ENCODE measurements at places on chromosomes 4 and X.
A peak's percentile ranks its signal among the peaks of the same experiment; 100 is the strongest.

DNA sequence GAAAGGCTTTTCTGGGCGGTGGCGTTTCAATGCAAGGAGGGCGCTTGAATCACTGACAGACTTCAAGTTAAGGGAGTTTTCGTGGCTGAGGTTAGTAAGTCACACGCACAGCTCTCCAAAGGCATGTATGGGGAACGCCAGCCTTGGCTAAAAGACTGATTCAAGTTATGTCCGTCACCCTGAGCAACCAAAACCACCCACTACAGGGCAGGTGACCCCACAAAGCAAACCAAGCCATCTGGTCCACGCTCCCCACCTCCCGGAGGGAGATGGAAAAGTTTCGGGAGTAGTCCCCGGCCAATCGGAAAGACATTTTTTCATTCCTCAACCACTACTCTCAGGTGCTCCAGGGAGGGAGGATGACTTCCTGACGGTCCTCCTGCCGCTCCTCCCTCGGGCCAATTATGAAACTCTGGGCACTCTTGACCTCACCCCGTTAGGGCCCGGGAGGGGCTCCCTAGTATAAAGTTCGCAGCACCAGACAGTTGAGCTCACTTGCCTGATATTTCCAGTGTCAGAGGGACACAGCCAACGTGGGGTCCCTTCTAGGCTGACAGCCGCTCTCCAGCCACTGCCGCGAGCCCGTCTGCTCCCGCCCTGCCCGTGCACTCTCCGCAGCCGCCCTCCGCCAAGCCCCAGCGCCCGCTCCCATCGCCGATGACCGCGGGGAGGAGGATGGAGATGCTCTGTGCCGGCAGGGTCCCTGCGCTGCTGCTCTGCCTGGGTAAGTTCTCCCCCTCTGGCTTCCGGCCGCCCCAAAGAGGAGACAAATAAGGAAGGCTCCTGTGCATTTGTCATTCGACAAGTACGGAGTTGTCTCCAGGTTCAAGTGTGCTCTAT, at the start of gene EREG:
EREG (plus strand) TSS at position 494 of the 840 bp plus-strand sequence; CDS start at position 658, 164 bp downstream.
- DNase-seq = peak; percentile 68

- peak; percentile 69 for DNase-seq
Observed at GRCh38 chr4:89836897-89837384, at the start of gene SNCA. Gene SNCA, minus strand, starts transcription at chr4:89837161. Its CDS starts 1,494 bp downstream, at chr4:89835667.

GRCh38 chr4:124437853-124438495, 274.6 kb downstream of the ANKRD50 start:
- DNase-seq = no peak

DNA sequence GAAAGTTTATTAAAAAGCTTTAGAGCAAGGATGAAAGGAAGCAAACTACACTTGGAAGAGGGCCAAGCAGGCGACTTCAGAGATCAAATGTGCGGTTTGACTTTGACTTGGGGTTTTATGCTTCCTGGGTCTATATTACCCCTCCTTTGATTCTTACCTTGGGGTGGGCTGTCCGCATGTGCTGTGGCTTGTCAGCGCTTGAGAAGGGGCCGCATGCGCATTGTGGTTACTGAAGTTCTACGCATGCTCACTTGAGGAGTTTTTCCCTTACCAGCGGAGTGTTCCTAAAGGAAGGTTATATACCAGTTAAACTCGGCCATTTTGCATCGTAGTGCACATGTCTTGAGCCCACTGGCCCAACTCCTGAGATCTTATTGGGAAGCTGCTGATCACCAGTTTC, 9.9 kb downstream of the ZNF157 start:
- no peak for DNase-seq

GRCh38 chr4:81482326-81482725, 10.6 kb upstream of the RASGEF1B start:
- no peak for DNase-seq

GRCh38 chr4:19346636-19347035, 905.1 kb upstream of the SLIT2 start:
- no peak for DNase-seq

DNA sequence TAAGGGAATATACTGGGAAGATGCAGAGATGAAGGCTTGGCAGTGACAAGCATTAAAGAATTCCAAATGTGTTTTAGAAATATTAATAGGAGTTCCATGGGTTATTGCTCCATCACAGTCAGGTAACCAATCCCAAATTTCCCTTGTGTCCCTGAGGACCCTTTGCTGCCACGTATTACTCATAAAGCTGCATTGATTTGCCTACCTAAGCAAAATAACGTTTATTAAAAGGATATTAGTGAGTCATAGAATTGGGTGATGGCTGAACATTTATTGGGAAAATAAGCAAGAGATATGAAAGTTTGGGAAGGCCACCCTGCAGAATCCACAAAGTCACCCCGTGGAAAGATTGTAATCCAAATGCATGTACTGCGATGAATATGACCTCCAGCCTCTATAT, 782.1 kb downstream of the RAPGEF2 start:
- no peak for DNase-seq

DNA sequence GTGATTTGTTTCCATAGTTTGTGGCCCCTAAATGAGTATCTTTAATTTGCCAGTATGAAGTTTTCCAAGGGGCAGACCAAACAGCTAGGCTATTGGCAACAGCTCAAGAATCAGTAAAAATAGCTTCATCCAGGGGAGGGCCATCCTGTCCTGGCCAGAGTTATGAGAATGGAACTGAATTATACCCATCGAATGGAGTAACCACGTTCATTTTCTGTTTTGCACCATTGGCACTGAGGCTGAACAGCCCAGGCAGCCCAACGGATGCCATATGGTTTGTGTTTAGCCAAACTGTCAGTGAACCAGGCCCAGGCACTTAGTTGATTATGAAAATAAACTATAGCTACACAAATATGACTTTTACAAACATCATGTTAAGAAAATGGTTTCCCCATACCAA, 17.7 kb upstream of the ASB5 start:
- DNase-seq = peak; percentile 79

DNA sequence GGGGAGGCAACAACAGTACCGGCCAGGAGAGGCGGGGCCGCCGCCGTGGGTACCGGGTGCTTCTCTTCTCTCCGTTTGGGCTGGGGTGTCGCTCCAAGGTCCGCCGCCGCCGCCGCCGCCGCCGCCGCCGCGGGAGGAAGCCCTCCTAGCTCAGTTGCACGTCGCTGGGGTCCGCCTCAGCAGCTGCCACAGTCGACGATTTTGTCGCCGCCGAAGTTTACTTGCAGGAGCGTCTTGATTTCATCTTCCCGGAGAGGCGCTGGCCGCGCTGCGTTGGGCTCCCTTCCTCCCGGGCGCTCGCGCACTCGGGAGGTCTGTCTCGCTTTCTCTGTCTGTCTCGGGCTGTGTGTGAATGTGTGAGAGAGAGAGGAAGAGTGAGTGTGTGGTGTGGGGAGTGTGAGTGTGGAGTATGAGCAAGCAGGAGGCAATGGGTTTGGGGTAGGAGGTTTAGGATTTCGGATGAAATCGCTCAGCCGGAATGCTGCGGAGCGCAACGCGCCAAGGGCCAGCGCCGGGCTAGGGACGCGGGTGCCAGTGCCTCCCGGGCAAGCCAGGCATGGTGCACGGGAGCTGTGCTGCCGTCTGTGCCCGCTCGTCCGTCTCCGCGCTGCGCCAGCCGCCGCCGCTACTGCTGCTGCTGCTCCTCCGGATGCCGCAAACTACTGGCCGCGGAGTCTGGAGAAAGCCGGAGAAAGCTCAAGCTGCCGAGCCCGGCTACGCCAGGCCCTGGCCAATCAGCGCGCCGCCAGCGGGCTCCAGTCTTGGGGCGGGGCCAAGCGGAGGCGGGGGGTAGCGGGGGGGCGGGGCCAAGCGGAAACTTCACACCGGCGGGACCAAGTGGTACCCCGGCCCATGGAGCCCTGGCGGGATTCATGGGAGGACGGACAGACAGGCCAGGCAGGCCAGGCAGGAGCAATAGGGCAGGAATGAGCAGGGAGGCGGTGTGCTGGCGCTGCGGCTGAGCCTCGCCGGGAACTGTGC, at the start of gene PCDH19:
PCDH19 (minus strand) TSS at position 664 of the 981 bp plus-strand sequence. CDS start 1,676 bp downstream, outside the sequence.
- DNase-seq = peak; percentile 37

DNA sequence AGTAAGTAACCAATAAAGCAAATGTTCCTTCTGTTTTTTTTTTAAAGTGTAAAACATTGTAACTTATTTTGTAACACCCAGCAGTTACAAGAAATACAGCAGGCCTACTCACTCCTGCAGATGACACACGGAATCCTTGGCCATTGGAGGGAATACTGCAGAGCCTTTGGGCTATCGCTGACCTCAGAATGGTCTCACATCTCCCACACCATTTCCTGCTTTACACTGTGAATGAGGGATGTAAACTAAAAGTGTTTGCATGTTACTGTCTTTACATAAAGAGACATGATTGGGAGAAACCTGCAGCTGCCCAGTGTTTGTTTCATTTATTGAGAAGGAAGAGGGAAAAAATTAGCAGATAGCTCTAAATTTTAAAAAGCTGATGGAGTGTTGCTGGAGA, 64.1 kb downstream of the USP46 start:
- peak; percentile 12 for DNase-seq

DNA sequence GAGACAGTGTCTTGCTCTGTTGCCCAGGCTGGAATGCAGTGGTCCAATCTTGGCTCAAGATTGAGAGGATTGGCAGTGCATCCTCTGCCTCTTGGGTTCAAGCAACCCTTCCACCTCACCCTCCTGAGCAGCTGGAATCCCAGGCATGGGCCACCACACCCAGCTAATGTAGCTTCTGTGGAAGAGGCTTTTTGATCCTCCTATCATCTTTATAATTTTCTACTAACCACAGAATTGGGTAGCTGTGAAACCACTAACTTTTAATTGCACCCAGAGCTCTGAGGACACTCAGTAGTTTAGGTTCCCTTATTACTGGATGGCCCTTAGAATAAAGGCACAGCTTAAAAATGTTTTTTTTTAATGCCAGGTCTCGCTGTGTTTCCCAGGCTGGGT, 8.9 kb upstream of the AGA start:
- DNase-seq = no peak

- peak; percentile 18 for DNase-seq
Observed at GRCh38 chr4:42673082-42673425, 16.1 kb upstream of the ATP8A1 start.

- DNase-seq = no peak
Observed at GRCh38 chr4:3816256-3816825, 50.2 kb downstream of the ADRA2C start.

DNA sequence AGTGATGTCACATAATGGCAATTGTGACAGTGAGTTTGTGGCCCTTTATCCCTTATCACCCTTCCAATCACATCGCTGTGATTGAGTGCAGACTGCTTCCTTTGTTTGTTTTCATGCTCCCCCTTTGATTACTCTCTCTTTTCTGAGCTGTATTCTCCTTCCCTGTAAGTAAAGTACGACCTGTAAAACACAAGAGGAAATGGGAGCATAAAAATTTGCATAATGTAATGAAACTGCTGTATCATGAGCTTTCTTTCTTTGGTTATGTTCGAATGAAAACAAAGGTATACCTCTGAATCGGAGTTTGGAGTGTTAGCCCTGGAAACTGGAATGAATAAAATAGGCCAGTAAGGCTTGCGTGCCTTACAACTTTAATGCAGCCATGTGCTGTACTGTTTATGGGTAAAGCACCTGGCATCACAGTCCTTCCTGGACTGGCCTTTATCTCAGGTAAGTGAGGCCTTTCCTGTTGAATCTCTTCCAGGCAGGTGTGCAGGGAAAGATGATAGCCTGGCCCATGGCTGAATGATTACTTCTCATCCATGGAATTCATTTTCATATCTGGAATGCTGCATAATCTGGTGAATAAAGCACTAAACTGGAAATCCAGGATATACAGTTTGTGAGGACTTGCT, 26.6 kb upstream of the HS3ST1 start:
- DNase-seq = no peak

DNA sequence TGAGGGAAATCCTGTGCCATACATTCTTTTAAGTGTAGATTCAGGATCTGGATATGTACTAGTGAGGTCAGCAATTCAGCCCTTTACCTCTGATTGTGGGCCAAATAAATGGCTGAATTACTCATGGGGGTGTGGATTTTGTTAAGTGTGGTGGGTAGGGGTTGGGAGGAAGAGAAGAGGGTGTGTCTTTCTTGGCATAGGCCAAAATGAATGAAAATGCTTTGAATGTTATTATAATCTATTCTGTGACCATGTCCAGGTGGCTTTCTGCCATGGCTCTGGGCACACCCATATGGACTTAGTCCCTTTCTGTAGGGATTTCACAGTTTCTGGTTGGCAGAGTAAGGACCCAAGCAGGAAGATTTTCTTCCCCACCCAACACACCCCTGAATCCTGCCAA, 244.3 kb downstream of the CBR4 start:
- peak; percentile 96 for DNase-seq

GRCh38 chr4:176187624-176188023, 7.8 kb downstream of the SPATA4 start:
- DNase-seq = no peak

DNA sequence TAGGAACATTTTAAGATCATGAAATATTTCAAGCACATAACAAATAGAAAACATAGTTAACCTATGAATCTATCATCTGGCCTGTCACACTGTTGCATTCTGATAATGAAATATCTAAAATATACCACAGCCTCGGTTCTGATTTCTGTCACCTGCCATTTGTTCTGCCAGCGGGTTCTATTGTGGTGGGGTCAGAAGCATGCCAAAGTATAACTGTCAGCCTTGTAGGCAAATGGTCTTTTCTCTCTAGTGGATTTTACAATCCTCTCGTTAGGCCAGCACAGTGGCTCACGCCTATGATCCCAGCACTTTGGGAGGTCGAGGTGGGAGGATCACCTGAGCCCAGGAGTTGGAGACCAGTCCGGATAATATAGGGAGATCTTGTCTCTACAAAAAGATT, 47.9 kb downstream of the HTRA3 start:
- DNase-seq = no peak

- DNase-seq = peak; percentile 64
Observed at GRCh38 chr4:125041372-125041930, 273.3 kb upstream of the FAT4 start.

DNA sequence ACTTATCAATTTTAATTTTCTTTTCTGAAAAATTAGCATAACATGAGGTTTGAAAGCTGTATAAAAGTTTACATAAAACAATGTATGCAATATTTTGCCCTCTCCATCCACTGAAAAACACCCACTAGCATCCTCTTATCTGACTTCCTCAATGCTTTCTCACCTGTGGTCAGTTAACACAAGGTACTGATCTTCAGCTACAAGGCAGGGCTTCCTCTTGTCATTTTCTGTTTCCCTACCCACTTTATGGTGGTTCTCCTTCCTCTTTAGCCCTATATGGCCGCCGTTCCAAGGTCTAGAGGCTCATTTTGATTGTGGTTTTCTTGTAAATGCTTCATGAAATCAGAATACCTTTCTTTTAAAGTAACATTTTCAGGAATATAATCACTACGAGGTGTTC, 618.6 kb upstream of the CPEB2 start:
- DNase-seq = no peak

GRCh38 chrX:41082783-41083182, 2.5 kb upstream of the USP9X start:
- DNase-seq = no peak

- peak; percentile 65 for DNase-seq
Observed at GRCh38 chrX:53716328-53717088, 30.0 kb upstream of the HUWE1 start.

- DNase-seq = no peak
Observed at GRCh38 chr4:89300060-89300459, 7.5 kb downstream of the GPRIN3 start.

DNA sequence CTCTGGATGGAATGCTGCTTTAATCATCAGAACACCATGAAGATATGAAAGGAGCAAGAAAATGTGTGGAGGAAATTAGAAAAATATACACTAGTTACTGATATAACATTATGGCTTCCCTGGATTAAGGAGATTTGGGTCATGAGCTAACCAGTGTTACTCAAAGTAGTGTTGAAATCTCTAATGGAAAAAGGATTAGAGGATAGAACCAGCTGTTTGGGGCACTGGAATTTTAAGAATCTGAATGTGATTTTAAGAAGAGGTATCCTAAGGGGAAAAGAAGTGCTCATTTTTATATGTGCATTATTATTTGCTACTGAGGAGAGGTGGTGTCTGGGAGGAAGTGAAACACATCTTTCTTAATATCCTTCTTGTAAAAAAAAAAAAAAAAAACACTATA, 164.1 kb upstream of the PPARGC1A start:
- no peak for DNase-seq
